Aorta (tissue), 5 donors: ENCODE measurements at places on chromosomes 4 and X. TPM values are rescaled to one million over a fixed set of nuclear protein-coding genes. Genes with fewer than 3 reads are reported as not detected.

DNA sequence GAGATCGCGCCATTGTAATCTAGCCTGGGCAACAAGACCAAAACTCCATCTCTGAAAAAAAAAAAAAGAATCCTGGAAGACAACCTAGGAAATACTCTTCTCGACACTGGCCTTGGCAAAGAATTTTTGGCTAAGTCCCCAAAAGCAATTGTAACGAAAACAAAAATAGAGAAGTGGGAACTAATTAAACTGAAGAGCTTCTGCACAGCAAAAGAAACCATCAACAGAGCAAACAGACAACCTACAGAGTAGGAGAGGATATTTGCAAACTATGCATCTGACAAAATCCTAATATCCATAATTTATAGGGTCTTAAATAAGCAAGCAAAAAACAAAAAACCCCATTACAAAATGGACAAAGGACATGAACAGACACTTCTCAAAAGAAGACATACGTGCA is 76.5 kb upstream of the DUSP21 start:
- no peak for DNase-seq

DNA sequence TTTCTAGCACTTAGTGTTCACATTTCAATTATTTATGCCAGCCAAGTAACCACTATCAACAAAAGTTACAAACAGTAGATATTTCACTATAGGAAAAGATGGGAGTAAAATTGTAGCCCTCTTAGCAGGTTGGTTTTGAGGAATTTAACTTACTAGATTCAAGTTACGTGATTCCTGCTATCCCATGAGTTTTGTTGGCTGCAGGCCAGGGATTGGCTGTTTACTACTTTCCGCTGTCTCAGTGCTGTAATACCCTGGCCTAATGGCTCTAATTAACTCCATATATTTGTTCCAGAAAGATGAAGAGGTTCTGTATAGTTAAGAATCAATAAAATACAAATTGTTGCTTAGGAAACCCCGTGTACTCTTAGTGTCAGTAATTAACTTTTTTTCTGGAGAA is 55.5 kb upstream of the MAGED1 start:
- no peak for DNase-seq

- no peak for DNase-seq
Observed at GRCh38 chr4:86223472-86223871, 136.4 kb downstream of the MAPK10 start.

GRCh38 chr4:8591626-8592365 is 769 bp upstream of the CPZ start:
- peak; percentile 16 for DNase-seq

The POU4F2 gene
- total RNA-seq: not detected
